NCI-H1092 (cell line): ENCODE measurements at places on chromosomes 7 and 10.
A peak's percentile ranks its signal among the peaks of the same experiment; 100 is the strongest.

- peak; percentile 14 for DNase-seq
Observed at GRCh38 chr10:61993711-61994401, 92.4 kb downstream of the ARID5B start.

DNA sequence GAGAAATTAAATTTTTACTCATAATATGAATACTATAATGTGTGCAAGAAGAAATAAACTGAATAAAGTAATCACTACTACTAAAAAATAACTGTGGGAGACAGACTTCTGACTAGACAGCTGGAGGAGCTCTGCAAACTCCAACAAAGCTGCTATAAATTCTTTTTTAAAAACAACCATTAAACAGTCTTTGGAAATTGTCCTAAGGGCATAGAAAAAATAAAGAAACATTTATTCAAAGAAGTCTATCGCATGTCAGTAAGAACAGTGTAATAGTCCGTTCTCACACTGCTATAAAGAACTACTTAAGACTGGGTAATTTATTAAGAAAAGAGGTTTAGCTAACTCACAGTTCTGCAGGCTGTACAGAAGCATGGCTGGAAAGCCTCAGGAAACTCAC is 56.0 kb downstream of the ZPBP start:
- DNase-seq = no peak

DNA sequence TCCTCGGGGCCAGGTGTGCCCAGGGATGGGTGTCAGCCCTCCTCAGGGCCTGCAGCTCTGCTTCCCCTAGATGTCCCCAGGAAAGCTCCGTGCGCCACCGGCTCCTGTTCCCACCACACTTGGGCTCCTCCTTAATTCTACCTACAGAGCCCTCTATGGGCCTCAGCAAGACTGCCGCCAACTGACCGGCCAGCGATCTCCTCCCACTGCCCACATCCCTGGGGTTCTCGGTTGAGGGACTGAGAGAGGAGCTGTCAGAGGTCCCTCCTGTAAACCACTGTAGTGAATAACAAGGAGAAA is 5.3 kb upstream of the LDB3 start:
- no peak for DNase-seq

DNA sequence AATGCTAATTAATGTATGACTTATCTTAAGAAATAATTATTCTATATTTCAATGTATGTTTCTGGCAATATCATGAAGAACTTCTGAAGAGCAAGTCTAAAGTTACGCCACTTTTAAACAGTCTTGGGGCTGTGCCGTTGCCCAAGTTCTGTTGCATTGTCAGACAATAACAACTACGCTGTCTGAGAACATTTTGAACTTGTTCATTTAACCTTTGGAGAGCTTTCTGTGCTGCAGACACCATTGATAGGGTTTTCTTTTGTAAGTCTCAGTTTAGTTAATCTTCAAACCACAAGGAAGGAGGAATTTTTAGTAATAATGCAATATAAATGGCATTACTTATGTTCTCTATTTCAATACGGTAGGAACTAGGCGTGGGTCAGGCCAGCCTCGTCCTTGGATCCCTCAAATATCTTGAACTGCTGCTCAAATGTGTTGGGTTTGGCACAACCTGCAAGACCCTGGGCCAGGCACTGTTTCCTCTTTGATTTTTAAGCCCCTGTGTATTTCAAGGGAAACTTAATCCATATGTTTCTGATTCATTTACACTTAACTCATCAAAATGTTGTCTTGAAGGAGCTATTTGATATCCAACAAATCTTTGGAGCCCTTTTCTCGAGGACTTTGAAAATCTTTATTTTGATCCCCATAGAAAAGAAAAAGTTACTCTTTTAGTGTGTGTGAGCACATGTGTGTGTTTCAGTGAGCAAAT is 215.5 kb downstream of the INHBA start:
- DNase-seq = no peak

GRCh38 chr10:88473989-88474883 is 108.9 kb downstream of the RNLS start:
- peak; percentile 41 for DNase-seq
